ENCODE measurements at places on chromosomes 12 and 14.

DNA sequence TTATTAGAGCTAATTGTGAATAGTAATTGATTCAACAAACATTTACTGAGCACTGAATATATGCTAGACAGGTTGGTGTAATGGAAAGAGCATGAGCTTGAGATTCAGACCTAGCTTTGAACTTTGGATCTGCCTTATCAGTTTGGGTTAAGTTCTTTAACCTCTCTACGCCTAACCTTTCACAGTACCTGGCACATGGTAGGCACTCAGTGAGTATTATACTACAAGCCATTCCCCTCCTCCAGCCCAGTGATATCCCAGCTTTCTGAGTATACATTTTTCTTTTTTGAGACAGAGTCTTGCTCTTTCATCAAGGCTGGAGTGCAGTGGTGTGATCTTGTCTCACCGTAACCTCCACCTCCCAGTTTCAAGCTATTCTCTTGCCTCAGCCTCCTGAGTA lies 32.0 kb downstream of the FAM177A1 start:
- no peak for DNase-seq

- DNase-seq, result no peak
These were observed 411 bp upstream of the DCAF4 start for GRCh38 chr14:72925815-72926291.

GRCh38 chr14:22097586-22098292 lies 424.1 kb upstream of the OR4E1 start:
- peak; percentile 39 for DNase-seq

- DNase-seq, result no peak
These were observed 605 bp downstream of the ANKRD52 start for GRCh38 chr12:56257491-56258067.

- DNase-seq, result no peak
These were observed 587.5 kb downstream of the SOX5 start for GRCh38 chr12:23361971-23362370.

DNA sequence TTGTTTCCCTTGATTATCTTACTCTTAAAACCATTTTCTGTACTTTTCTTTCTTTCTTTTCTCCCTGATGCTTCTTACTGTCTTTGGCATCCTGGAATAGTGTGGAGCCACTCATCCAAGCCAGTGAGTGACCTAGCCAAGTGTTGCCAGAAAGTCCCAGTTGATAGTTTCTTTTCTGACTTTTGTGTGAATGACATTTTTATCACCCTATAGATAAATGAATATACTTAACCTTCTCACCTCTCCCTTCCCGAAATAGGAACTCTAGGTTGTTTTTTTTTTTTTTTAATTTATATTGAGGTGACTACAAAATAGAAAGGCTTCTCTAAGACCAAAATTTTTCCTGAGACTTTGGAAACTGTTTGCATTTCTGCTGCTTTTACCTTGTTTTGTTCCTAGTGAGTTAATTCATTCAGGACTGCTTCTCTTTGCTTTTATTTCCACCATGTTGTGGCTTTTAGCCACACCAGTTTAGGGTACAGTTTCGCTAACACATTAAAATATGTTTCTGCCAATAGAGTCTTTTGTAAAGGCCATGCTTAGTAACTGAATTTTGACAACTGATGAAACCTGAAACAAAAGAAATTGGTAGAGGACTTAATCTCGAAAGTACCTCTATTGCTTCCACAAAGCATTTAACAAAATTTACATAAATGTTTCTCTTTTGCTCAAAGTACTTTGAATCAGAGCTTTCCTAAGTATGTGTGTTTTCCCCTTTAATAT lies 194.6 kb downstream of the ERC1 start:
- DNase-seq, result no peak

DNA sequence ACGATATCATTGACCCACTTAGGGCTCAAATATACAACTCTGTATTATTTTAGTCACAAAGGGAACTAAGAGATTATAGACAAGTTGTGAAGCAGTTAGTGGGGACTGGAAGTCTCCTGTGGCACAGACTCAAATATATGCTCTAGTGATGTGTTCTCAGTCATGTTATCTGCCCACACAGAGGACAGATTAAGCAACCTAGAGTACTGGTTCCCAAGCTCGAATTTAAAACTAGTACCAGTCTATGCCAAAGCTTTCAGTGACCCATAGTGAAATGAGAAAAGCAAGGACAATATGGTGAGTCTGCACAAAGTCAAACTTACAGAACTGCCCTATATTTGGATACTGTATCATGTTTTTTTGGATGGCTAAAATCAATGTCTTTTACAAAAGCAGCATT lies 389.3 kb downstream of the DIO2 start:
- no peak for DNase-seq

DNA sequence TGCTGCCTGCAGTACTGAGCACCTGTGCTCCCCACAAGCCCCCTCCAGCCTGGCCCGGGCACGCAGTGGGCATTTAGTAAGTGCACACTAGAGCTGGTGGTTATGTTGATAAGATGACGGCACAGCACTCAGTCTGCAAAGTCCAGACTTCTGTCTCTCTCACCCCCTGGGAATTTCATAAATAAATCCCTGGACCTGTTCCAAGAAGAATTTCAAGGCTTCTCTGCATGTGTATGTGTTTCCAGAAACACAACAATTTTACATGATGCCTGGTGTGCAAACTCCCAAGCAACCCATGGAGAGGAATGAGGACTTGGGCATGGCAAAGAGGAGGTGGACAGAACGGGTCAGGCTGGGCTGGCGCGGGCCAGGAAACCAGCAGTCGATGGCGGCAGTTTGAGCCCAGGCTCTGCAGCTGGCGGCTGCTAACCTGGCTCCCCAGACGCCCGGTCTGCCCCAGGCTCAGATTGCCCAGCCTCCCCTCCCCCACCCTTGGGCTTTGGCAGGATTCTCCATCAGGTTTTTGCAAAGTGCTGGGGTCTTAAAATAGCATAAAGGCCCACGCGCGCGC lies 10.4 kb upstream of the ACVR1B start:
- DNase-seq, result no peak

DNA sequence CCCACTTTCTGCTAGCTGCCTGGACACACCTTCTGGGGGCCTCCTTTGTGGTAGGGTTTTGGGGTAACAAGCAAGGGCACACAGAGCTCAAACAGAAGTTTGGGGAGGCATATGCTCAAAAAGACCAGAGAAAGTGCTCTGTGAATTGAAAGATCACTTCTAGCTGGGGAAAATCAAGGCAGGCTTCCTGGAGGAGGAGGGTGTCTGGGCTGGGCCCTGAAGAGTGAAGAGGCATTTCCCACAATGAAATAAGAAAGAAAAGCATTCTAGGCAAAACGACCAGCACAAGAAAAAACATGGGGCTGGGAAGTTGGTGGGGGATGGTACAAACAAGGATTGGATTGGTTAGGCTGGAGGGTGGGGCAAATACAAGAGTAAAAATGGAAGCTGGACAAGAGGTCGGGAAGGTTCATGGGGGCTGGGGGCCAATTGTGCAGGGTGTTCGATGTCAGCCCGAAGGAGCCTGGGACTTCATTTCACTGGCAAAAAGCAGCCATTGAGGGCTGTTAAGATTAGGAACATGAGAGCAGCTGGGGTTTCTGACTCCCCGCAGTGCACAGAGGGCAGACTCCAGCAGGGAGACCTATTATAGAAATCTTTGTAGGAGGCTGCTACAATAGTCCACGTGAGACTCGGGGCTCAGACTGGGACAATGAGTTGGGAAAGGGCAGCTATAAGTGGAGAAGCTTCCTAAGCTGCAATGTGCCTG lies 51.5 kb upstream of the CMKLR1 start:
- no peak for DNase-seq

DNA sequence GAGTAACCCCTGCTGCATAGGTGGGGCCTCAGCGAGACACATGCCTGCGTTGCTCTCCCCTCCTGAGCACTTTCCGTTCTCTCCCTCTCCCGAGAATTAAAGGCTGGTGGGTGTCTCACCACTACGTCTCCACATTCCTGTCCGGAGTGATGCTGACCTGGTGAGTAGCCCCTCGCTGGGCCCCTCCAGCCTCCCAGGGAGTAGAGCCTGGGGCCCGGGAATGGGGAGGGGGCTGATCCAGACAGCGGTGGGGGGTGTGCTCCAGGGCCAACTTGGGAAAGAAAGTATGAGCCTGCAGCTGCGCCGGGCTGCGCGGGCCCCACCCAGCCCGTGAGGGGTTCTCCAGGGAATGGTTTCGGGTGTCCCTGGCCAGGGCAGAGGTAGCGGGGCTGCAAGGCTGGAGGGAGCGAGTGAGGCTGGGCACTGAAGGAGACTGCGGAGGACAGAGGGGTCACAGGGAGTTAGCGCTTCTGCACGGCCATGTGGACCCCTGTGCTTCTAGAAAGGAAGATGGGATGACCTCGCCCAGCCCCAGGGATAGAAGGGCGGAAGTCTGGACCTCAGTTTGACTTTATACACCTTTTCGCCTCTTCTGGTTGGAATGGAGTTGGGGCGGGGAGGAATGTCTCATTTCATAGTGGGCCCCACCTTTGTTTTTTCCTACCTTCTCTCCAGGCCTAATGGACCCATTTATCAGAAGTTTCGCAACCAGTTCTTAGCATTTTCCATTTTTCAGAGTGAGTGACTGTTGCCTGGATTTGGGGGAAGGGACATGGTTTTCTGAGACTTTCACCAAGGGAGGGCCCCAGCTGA lies 22.5 kb downstream of the RHOF start:
- no peak for DNase-seq

DNA sequence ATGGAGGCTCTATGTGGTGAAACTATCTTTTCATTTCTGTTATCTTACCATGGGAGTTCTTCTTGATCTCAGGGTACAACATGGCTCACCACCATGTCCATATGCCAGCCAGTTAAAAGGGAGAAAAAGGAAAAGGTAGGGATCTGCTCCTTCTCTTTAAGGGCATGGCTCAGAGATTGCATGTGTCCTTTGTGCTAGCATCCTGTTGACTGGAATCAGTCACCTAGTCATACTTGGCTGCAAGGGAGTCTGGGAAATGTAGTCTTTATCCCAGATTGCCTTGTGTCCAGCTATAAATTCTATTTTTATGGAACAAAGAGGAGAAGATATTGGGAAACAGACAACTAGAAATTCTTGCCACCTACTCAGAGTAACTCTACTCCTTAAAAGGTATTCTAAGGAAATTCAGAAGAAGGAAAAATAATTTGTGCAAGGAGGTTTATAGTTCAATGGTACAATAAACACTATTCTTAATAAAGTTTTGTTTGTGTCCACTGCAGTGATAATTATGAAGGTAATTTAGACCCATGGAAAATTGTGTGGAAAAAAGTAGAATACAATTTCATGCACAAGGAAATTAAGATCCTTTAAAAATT lies 86.4 kb upstream of the RPH3A start:
- DNase-seq, result no peak

- DNase-seq, result no peak
These were observed 55.8 kb downstream of the BEGAIN start for GRCh38 chr14:100531152-100532121.

DNA sequence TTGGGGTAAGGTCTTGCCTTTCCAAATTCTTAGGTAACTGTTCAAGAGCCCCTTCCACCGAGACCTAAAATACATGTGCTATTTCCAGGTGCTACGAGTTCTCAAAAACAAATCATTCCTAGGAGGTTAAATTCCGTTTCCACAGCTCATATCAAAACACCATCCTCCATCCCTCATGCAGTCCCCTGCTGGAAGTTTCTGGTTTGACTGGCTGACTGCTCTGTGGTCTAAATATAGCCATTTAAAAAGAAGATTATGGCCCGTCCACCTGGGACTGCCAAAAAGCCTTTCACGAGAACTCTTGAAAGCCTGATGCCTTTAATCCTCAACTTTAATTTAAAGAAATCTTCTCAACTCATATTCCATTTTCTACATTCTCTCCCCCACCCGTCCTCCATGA lies 201.5 kb upstream of the MYL2 start:
- DNase-seq, result no peak

DNA sequence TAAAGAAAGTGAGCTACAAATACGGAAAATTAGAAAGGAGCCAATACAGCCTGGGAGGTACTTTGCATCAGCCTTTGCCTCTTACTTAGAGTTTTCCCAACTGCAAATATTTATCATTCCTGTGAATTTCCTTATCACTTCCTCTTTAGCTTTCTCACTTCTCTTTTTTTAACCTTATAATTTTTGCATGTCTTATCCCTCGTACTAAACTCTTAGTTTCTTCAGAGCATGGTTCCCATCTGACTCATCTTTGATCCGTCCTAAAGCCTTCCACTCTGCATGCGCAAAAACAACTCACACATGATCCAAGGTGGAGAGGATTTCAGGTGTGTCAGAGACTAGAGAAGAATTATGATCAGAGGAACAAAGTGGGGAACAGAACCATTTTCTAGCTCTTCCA lies 9.6 kb upstream of the SNAPC1 start:
- no peak for DNase-seq

DNA sequence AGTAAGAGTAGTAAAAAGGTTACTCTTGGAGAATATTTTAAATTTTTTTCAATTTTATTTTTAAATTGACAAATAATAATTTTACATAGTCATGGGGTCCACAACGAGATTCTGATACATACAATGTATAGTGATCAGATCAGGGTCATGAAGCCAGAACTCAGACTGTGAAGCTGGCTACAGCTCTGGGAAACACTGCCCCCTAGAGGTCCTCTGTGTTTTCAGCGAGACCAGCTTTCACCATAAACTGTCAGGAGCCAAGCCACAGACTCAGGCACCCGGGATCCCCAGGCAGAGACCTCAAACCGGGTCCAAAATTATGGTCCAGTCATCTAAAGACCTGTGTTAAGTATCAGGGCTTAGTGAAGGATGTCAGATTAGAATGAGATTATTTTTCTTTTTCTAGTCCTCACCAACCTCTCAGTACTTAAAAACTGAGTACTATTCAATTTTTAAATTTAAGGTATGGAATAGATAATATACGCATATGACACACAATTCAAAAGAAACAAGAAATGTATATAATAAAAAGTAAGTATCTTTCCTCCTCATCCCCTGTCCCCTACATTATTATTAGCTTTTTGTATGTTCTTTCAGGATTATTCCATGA lies 397.1 kb downstream of the MDGA2 start:
- peak; percentile 3 for DNase-seq

GRCh38 chr12:130081117-130081805 lies 81.0 kb upstream of the FZD10 start:
- no peak for DNase-seq
